Activated CD4-positive, alpha-beta T cell treated with anti-CD3 and anti-CD28 coated beads, Interleukin-2, amount 50 U/mL, for 48 hours (primary cell): ENCODE measurements at places on chromosomes 3 and 15.
A peak's percentile ranks its signal among the peaks of the same experiment; 100 is the strongest.

DNA sequence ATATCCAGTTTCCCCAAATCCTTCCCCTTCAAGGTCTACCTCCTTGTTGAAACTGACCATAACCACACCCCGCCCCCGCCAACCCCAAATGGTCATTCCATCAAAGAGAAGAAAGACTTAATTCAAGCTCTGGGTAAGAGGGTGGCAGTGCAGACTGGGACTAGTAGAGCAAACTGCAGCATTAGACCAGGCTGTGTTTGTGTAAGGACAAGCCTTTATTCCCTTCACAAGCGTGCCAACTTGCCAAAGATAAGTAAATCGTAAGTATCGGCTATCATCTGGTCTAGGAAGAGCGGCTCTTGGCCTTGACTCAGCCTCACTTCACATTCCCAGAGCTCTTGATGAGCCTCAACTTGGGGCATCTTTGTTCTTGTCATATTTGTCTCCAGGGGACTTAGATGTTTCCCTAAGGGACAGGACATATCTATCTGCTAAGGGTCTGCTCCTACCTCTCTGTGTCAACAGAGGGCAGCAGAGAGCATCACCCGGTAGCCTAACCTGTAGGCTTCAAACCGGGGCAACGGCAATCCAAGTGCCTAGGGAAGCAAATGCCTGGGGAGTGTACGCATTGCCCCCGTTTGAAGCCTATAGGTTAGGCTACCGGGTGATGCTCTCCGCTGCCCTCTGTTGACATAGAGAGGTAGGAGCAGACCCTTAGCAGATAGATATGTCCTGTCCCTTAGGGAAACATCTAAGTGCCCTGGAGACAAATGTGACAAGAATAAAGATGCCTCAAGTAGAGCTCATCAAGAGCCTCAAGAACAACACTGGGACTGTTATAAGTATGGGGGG, 8.9 kb upstream of the MAP3K13 start:
- peak; percentile 74 for DNase-seq

DNA sequence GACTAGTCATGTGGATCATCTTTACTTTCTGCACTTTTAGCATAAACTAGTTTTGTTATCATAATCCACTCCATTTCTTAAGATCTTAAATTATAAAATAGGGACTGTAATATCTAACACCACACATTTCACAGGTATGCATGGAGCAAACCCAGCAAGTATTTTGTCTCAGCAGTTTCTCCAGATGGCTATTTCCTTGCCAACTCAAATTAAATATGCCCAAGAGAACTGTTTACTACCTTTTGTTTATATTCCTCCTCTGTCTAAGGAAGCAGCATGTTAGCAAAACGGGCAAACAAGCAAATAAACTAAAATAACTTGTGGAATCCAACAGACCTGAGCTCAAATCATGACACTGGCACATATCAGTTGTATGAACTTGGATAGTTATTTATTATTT, 379.8 kb downstream of the LSAMP start:
- no peak for DNase-seq

DNA sequence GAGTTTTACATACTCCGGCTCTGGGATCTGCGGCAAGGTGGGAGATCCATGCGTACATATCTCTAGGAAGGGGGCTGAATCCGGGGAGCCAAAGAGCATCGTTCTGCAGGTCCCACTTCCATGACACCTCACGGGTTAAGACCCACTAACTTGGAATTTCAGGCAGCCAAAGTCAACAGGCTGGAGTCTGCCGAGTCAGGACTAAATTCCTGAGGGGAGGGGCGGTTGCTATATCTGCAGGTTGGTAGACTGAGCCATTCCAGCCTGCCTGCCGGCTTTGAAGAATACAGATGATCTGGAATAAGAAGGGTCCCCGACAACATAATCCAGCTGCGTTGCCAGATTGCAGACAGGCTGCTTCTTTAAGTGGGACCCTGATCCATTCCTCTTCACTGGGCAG, 65.4 kb upstream of the PEX5L start:
- no peak for DNase-seq

GRCh38 chr3:192914848-192915247, 2.8 kb downstream of the MB21D2 start:
- DNase-seq: no peak

GRCh38 chr3:164779816-164780215, 298.5 kb downstream of the SI start:
- no peak for DNase-seq

- DNase-seq: no peak
These were observed 8.6 kb upstream of the CSK start for GRCh38 chr15:74773329-74773728.

DNA sequence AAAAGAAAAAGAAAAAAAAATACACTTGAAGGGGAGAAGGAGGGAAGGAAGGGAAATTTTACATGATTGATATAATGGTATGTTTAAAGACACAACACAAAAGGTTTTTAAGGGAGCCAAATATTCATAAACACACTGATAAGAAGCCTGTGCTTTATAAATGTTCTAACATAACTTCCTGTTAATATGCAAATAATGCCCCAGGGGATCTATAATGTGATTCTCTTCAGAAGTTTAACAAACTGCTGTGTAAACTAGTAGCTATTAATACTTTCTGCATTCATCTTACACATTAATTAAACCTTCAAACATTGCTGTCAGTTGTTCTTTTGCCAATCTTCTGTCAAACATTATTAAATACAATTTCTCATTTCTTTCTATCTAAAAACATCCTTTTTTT, 231.6 kb downstream of the TJP1 start:
- DNase-seq: no peak

DNA sequence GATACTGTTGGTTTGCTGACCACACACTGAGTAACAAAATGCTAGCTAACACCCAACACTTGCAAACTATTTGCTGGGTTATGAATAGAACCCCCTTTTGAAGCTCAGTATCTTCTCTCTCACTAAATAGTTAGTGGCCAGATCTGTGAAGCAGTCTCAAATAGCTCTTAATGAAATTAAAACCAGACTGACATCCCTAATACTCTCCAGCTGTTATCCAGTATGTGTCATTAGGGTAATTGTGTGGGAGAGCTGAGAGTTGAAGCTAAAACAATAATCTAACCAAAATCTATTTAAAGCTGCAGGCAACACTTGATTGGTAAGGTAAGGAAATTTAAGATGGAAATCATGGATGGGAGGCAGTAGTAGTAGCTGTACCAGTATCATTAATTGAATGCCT, 110.4 kb upstream of the RORA start:
- DNase-seq: no peak

DNA sequence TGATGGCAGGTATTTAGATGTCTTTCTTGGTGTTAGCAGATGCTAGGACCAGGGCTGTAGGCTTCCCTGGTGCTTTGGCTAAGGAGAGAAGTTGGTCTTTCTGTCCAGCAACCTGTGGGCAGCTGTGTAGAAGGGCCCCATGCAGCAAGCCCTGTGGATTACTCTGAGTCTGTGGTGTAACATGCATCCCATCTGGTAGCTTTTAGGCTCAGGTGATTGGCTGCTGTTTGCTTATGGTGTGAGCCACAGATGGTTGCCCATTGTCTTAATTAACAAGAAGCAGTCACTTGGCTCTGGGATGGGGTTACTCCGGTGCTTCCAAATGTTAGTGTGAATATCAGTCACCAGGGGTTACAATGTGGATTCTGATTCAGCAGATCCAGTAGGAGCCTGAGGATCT, 368.6 kb upstream of the C2CD4B start:
- no peak for DNase-seq

GRCh38 chr15:90219421-90220141, 14.2 kb downstream of the CIB1 start:
- DNase-seq: peak; percentile 71

DNA sequence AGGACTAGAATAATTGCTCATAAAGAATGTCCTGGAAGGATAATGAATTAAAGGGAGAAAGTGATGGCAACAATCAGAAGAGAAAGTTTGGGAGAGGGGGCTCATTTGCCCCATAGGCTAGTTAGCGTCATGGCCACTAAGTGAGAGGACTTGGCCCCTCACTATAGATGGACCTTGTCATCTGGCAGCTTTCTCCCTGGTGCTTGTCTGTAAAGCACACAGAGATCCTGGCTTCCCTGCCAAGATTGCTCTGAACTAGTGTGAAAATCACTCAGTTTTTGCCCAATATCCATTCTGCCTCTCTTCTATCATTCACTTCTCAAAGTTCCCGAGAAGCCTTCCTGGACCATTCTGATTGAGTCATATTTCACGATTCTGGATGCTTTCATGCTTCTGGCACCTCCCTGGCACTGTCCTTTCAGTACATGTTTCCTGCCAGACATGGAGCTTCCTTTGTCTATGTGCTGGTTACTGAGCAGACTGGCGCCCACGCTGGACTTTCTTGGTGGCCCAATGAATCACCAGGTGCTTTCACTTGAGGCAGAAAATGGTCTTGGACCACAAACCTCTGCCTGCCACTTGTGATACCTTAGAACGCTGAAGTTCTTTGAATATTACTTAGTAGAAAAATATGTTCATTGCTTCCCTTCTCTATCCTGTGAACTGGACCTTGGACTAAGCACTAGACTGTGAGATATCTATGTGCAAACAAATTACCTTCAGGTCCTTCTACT, 709.6 kb upstream of the CFAP20DC start:
- DNase-seq: peak; percentile 60

- no peak for DNase-seq
These were observed 6.5 kb upstream of the P3H2 start for GRCh38 chr3:190127195-190127594.

GRCh38 chr3:166263460-166263859, 426.2 kb upstream of the BCHE start:
- no peak for DNase-seq

DNA sequence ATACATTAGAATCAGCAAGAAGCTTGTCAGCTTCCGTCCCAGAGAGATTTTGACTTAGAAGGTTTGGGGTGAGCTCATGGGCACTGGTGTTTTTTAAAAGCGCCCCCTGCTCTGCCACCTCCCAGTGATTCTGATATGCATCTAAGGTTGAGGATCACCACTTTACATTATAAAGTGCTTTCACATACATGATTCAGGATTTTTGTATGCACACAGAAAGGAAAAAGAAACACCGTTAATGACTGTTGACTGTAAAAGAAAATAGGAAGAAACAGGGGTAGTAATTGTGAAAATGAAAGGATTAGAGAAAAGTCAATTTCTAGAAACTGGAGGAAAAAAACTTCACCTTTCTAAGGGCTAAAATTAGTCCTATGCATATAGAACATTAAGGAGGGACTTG, 104.9 kb upstream of the ZBED2 start:
- no peak for DNase-seq

GRCh38 chr3:20052851-20053250, 12.6 kb downstream of the KAT2B start:
- no peak for DNase-seq

DNA sequence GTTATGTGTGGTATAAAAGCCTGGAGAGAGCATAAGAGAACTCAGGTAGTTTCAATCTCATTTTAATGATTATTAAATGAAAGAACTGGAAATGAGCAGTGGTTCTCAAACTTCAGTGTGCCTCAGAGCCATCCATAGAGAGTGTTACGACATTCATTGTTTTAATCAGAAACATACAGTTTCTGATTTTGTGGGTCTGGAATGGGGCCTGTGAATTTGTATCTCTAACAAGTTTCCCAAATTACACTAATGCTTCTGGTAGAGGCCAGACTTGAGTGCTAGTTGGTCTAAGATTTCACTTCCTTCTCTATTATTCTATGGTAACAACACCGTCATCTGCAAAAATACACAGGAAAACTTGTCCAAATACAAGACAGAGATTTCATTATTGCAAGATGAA, 292.0 kb upstream of the NECTIN3 start:
- DNase-seq: no peak

DNA sequence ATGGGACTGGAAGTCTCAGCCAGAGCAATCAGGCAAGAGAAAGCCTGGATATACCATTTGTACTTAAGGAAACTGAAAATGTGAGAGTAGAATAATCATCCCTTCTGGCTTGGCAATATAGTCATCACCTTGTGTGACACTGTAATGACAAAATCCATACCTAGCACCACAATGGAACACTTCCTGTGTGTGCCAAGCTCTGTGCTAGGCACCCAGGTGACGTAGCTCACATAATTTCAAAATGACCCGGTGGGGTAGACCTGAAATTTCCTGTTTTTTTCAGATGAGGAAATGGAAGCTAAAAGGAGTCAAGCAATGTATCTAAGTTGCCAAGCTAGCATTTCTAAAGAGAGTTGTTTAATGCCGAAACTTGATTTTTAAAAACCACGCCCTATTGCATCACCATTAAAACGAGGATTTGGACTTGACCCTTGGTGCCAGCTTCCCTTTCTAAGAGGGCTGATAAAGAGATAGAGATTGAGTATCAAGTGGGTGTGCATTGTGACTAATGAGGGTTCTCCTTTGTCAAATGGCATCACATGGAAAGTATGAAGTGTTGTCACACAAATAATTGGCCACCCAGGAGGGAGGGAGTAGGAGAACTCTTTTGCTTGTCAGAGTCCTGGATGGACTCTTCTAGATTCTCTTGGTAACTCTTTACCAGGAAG, 141.3 kb upstream of the PDZRN3 start:
- DNase-seq: no peak

DNA sequence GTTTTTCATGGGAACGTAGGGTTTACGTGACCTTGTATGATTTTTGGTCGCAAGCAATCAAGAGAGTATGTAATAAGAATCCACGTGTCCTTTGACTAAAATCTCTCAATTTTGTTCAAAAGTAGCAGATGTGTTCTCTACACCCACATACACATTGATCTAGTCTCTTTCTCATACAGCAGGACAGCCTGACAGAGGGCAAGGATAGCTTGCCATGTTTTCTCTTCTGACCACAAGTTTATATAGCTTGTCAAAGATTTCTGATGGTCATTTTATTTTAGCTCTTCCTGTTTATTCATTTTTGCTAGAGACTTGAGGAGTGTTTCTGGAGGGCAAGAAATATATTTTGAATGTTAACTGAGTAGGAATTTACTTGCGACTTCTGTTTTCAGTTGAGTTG, 570.2 kb upstream of the ALCAM start:
- DNase-seq: no peak

DNA sequence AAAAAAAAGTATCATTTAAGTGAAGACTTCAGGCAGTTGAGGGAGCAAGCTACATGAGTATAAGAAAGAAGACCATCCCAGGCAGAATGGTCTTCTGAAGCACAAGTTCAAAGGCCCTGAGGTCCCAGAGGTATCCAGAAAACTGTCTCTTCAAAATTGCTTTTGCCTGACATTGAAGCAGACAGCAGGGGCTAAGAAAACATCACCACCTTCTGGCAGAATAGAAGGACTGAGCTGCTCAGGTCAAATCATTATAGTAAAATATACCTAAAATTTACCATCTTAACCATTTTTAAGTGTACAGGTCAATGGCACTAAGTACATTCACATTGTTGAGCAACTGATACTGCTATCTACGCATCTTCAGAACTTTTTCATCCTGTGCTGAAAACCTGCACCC, 16.4 kb downstream of the GPR160 start:
- DNase-seq: no peak

- DNase-seq: no peak
These were observed 39.1 kb upstream of the OSBPL11 start for GRCh38 chr3:125634336-125634950.

DNA sequence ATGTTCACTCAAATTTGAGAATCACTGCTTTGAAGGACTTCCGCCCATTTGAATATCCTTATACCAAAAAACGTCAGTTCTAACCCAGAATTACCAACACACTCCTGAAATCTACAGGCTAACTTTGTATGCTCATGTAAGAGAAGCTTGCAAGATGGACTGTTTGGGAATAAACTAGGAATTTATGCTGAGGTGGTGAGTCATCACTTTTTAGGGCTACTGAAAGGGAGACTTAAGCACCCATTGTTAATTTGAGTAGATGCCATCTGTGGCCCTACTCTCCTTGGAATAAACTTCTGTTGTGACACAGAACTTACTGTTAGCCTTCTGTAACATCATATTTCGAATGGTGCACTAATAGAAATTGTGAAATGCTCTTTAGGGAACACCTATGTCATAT, 74.6 kb downstream of the FGF12 start:
- no peak for DNase-seq

GRCh38 chr3:183349421-183350157, 78.8 kb downstream of the MCF2L2 start:
- DNase-seq: no peak
